ENCODE measurements at places on chromosomes 13 and 19. TPM values are rescaled to one million over a fixed set of nuclear protein-coding genes. Genes with fewer than 3 reads are reported as not detected.

DNA sequence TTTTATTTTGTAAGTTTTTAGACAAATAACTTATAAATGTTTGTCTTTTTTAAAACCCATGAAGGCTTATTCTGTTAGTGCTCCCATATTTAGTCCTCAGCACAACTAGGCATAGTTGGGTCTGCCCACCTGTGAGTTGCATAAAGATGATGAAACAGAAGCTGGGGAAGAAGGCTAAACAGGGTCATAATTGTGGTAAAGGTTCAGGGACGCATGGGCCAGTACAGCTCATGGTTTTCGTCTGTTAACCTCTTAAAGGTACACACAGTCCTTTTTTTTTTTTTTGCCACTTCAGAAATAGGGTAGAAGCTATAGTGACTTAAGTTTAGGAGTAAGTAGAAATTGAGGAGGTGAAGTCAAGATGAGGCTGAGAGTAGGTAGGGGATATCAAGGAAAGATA, 58.3 kb downstream of the TM9SF2 start:
- no peak for DNase-seq

The ANKRD24 gene
- 1.2 TPM for total RNA-seq

The GRIN3B gene
- total RNA-seq = 0.06 TPM

The B9D2 gene
- total RNA-seq = 3.5 TPM

The KLK3 gene
- total RNA-seq = not detected

DNA sequence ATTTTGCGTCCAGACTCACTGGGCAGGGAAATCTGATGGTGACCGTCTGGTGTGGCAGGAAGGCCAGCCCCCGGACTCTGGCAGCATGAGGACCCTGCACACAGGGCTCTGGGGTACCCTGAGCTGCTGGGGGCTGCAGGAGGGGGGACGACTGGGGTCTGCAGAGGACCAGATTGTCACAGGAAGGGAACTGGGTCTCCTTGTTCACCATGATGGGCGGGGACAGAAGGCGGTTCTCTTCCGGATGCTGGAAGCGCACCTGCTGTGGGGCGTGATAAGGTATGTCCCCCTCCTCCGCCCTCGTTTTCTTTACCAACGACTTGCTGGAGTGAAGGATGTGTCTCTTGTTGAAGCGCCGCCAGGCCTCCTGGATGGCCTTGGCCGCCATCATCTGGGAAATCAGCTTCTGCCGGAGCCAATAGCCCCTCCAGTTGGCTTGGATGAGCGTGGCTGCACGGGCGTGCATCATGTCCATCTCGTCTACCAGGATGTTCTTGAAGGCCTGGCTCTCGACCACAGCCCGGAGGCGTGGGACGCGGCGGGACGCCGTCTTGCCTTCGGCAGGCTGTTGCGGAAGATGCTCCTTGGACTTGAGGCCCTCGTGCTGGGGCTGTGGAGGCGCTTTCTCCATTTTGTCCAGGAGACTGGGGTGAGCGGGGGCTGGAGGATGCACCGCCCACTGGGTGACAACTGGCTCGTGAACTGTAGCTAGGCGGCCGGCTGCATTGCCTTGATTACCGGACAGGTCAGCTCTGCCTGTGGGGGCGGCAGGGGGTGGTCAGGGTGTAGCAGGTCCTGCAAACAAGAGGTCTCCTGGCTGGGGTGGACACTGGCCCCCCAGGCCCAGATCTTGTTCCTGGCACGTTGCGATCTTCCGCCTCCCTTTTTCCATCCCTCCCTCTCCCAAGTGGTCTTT, 7.2 kb downstream of the IQCN start:
- no peak for DNase-seq

The MYH14 gene
- 67.7 TPM for total RNA-seq

DNA sequence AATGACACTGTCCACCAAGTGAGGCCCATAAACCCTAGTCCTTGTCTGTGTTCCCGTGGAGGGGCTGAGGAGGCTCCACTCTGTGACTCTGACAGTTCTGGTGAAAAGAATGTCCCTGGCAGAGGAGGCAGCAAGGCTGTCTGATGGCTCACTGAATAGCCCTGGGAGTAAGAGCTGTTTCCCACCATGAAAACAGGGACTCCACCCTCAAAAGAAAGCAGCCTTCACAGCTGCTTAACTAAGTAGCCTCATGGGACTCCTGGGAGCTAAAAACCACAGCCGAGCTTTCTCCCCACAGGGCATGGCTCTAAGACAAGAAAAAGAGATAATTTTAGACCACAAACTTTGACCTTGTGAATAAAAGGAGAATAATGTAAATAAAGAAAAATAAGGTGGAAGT, 135.1 kb upstream of the FRY start:
- DNase-seq = peak; percentile 34

- DNase-seq = no peak
Observed at GRCh38 chr13:48656608-48657007, 2.9 kb downstream of the CYSLTR2 start.

The C1QTNF9B gene
- total RNA-seq = 1.3 TPM

DNA sequence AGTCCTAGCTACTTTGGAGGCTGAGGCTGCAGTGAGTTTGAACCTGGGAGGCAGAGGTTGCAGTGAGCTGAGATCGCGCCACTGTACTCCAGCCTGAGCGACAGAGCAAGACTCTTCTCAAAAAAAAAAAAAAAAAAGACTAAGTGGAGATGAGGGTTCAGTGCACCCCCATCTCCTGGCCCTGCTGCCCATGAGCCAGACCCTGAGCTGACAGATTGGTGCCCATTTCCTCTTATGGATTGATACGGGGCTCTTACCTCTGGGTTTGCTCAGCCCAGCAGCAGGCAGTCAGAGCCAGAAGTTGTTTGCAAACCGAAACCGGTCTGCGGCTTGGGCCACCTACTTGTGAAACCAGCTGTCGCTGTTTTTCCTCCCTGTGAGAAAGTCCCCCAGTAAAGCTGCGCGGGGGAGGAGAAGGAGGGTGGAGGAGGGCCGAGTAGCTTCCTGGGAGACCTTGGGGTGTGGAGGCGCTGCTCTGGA, 36.9 kb downstream of the ARRDC2 start:
- DNase-seq = peak; percentile 69

The PLD3 gene
- total RNA-seq = 193 TPM

Data from left cardiac atrium (tissue), 4 donors.